ENCODE measurements at places on chromosomes 6 and 20. TPM values are rescaled to one million over a fixed set of nuclear protein-coding genes. Genes with fewer than 3 reads are reported as not detected.

Gene RIPPLY2
- not detected for total RNA-seq

Gene CASS4
- total RNA-seq = 1.4 TPM

Gene ACSS1
- total RNA-seq = 34.0 TPM

Gene SPAG4
- total RNA-seq = 13.5 TPM

Data from pericardium fibroblast (primary cell).